Activated CD4-positive, alpha-beta T cell treated with anti-CD3 and anti-CD28 coated beads for 36 hours (primary cell): ENCODE measurements at places on chromosomes 3 and 15. TPM values are rescaled to one million over a fixed set of nuclear protein-coding genes. Genes with fewer than 3 reads are reported as not detected.
A peak's percentile ranks its signal among the peaks of the same experiment; 100 is the strongest.

DNA sequence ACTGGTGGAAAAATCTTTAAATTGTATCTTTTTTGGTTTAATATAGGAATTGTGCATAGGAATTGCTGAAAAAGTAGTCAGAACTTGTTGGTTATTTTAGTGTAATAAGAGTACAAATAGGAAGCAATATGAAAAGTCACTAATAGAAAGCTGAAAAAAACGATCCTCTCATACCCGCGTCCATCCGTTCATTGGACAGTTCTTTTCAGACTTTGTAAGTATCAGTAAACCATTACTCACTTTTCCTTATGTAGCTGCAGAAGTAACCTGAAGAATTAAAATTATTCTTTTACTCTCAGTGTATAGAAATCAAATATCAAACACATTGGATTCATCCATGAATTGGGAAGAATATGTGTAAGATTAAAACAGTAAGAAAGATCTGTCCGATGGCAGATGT, 4.4 kb downstream of the FNDC3B start:
- peaks cover 40% of the 10 kb centered on the region for H3K4me1 ChIP-seq
- H3K27me3 ChIP-seq = no peaks in the 10 kb centered on the region
- no peak overlapping the region for H3K4me3 ChIP-seq
- H3K36me3 ChIP-seq = peaks cover 4% of the 10 kb centered on the region
- H3K27ac ChIP-seq = no peak overlapping the region

- H3K36me3 ChIP-seq = no peaks in the 10 kb centered on the region
- H3K27ac ChIP-seq = no peak overlapping the region
- no peaks in the 10 kb centered on the region for H3K4me1 ChIP-seq
- DNase-seq = no peak
- no peaks in the 10 kb centered on the region for H3K27me3 ChIP-seq
Observed at GRCh38 chr3:175185903-175186302, 326.8 kb downstream of the NAALADL2 start.

DNA sequence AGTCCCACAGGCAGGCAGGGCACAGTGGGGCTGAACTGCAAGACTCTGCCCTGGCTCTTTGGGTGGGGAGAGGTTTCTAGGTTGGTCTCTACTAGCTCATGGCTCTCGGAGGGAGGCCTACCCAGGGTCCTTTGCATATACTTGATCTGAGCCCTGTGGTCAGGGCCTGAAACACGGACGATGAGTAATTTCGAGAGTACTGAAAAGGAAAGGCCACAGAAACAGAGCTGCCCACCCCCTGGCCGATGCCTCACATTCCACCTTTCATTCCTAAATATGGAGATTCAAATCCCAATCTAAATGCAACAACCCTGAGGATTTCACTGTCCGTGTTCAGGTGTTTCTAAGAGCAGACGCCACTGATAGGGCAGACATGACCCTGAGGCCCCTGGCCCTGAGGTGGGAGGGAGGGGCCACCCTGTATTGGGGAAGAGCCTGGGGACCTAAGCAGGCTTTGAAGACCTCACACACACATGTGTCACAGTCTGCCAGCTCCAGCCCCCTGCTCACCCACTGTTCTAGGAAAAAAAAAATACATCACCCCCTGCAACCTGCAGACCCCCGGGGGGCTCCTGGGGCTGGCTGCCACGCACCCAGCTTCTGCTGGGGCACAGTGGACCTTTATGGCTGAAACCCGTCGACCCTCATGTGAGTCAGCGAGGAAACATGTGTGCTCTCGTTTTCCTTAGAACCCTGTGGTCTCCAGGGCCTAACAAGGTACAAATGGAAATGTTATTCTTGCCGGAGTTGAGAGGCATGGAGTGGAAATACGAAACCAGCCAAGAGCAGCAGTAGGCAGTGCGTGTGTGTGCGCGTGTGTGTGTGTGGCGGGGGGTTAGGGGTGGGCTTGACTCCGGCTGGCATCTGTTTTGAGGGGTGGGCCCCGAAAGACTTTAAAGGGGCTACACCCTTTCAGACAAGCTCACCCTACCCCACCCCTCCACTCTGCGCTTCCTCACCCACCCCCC, 112.7 kb downstream of the CHSY1 start:
- H3K27me3 ChIP-seq = no peaks in the 10 kb centered on the region
- H3K27ac ChIP-seq = no peak overlapping the region
- H3K4me1 ChIP-seq = peaks cover 19% of the 10 kb centered on the region
- H3K4me3 ChIP-seq = no peak overlapping the region

- no peaks in the 10 kb centered on the region for H3K4me1 ChIP-seq
- no peaks in the 10 kb centered on the region for H3K36me3 ChIP-seq
- no peak for DNase-seq
- H3K4me3 ChIP-seq = no peak overlapping the region
Observed at GRCh38 chr3:67044295-67044694, 46.2 kb downstream of the KBTBD8 start.

GRCh38 chr3:160296591-160296990, 71.4 kb downstream of the C3orf80 start:
- no peak overlapping the region for H3K4me3 ChIP-seq
- DNase-seq = no peak
- peaks cover 14% of the 10 kb centered on the region for H3K36me3 ChIP-seq

- H3K27ac ChIP-seq = no peak overlapping the region
- H3K4me3 ChIP-seq = no peak overlapping the region
- DNase-seq = no peak
- H3K27me3 ChIP-seq = peaks cover 5% of the 10 kb centered on the region
- no peaks in the 10 kb centered on the region for H3K36me3 ChIP-seq
Observed at GRCh38 chr3:171830518-171830875, 12.7 kb upstream of the TMEM212 start.

Gene SH2D7
- not detected for total RNA-seq

GRCh38 chr15:85854345-85855097, 59.8 kb upstream of the KLHL25 start:
- no peaks in the 10 kb centered on the region for H3K36me3 ChIP-seq
- peaks cover 26% of the 10 kb centered on the region for H3K27me3 ChIP-seq
- H3K27ac ChIP-seq = no peak overlapping the region
- DNase-seq = peak; percentile 62
- peaks cover 5% of the 10 kb centered on the region for H3K4me1 ChIP-seq

Gene CCNB2
- 68.0 TPM for total RNA-seq

DNA sequence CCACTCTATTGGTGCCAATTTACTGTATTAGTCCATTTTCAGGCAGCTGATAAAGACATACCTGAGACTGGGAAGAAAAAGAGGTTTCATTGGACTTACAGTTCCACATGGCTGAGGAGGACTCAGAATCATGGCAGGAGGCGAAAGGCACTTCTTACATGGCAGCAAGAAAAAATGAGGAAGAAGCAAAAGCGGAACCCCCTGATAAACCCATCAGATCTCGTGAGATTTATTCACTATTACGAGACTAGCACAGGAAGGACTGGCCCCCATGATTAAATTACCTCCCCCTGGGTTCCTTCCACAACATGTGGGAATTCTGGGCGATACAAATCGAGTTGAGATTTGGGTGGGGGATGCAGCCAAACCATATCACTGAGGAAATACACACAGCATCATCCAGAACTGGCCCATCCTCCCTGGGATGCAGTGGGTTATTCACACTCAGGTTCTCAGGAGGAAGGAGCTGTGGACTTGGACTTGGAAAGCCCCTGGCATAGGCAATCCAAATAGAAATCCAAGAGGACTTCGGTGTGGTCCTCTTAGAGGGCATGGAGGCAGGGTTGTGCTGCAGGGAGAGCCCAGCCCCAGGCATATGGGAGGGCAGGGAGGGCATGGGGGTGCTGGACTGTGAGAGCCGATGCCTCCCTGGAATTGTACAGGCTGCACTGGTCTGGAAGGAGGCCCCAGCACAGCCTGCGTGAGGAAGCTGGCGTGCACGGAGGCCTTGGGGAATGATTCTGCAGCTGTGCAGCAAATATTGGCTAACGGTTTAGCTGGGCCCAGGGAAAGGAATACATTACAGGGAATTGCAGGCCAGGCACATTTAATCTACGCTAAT, 62.9 kb downstream of the EFCAB12 start:
- H3K27ac ChIP-seq = no peak overlapping the region
- no peaks in the 10 kb centered on the region for H3K36me3 ChIP-seq
- H3K27me3 ChIP-seq = no peaks in the 10 kb centered on the region
- DNase-seq = no peak
- H3K4me3 ChIP-seq = no peak overlapping the region

DNA sequence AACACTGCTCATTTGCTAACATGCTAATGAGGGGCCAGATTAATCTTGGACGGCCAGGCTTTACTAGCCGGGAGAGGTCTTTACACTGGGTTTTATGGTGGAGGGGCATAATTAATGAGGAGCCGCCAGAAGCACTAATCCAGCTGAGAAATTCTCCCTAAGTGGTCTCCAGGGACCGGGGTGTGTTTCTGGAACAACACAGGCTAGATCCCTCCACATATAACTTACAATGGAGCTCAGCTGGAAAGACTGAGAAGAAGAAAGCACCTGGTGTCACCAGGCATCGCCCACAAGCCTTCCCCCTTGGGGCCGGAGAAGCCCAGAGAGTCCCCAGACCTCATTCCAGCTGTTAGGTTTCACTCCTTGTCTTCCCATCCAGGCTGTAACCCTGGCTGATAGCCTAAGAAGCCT, 127.5 kb downstream of the MEGF11 start:
- no peak overlapping the region for H3K27ac ChIP-seq
- no peak overlapping the region for H3K4me3 ChIP-seq
- no peaks in the 10 kb centered on the region for H3K36me3 ChIP-seq
- no peak for DNase-seq
- H3K27me3 ChIP-seq = peaks cover 11% of the 10 kb centered on the region

Gene GATM
- total RNA-seq = 3.4 TPM

DNA sequence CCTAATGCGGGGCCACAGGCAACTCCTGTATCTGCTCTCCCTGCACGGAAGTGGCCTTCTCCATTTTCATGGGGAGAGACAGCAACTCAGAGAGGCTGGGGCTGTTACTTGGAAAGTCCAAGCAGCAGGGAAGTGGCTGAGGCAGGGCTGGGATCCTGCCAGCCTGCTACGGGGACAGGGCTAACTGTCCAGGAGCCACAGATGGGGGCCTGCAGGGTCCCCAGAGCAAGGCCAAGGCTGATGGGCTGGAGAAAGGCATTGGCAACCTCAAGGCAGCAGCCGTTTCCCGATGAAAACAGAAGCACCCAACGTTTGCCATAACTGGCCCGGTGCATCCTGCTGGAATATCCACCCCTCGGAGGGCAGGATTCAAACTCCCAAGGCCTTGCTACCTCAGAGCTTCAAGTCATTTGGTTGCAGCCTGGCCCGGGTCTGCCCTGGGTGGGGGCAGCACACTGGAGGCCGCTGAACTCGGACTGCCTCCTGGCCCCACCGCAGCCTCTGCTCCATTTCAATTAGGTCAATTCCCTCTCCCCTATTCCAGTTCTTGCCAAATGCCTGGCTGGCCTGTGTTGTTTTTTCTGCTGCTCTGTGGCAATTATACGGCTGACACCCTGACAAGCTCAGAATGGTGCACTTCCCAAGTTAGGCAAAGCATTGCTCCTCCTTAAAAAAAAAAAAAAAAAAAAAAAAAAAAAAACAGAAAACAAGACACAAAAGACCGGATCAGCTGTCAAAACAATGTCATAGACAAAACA, 143.5 kb downstream of the NUP210 start:
- H3K4me1 ChIP-seq = peaks cover 5% of the 10 kb centered on the region
- no peak for DNase-seq
- H3K27ac ChIP-seq = no peak overlapping the region
- H3K4me3 ChIP-seq = no peak overlapping the region
- no peaks in the 10 kb centered on the region for H3K36me3 ChIP-seq

DNA sequence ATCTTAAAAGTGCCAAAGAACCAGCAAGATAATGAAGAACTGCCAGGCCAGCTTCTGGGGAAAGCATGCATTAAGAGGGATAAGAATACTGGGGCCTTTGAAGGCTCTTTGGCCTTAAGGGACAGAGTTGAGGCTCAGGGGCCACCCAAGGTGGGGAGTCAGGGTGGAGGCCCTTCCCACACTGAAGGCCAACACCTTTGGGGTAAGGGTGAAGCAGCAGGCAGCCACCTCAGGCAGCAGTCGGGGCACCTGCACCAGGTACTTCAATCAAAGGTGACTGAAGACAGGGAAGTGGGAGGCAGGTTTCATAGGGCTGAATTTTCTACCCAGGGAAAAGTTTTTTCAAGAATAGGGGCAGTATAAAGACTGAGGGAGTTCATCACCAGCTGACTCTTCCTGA, 87.7 kb upstream of the KLF13 start:
- no peak for DNase-seq
- peaks cover 26% of the 10 kb centered on the region for H3K4me1 ChIP-seq
- no peak overlapping the region for H3K27ac ChIP-seq
- no peak overlapping the region for H3K4me3 ChIP-seq

- peak within 1 kb of the TSS; percentile 72 for H3K27ac ChIP-seq
- DNase-seq = peak; percentile 79
- peaks cover 7% of the 10 kb centered on the region for H3K27me3 ChIP-seq
- no peaks in the 10 kb centered on the region for H3K36me3 ChIP-seq
- peak within 1 kb of the TSS; percentile 74 for H3K4me3 ChIP-seq
Observed at GRCh38 chr3:191328962-191329653, at the start of gene CCDC50. Gene CCDC50 (plus strand): TSS chr3:191329394. CDS start chr3:191329675, 281 bp downstream.

DNA sequence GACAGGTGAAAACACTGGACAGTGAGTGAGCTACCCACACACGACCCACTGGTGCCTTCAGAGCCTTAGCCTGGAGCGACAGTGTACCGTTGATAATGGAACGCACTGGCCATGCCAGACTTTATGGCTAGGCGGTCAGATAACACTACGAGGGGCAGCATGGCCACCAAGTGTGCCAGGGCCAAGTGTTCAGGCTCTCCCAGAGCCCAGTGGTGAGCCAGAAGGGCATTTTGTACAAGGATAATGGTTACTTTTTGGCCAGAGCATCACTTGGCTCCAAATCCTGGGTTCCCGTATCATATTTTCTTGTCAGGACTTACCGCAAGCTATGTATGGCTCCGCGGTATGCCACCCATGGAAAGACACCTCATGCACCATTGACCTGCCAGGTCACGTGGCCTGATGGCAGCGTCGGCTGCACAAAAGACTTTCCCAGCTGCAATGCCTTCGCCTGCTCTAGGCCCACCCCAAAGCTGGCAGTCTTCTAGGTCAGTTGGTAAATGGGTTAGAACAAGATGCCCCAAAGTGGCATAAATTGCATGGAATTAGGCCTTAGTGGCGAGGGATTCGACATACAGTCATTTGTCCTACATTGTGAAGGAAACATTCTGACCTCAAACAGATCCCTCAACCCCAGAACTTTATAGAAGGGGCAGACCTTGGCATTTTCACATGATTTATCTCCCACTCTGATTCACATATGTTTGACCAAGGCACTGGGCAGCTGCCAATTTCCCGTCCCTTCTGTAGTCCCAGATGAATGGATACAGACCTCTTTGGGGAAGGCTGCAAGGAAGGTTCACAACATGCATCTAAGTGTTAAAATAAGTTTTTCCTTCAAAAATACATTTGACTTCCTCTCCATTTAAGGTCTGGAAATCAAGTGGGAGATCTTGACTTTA, 12.2 kb upstream of the SLC28A1 start:
- no peak overlapping the region for H3K4me3 ChIP-seq
- no peaks in the 10 kb centered on the region for H3K36me3 ChIP-seq
- DNase-seq = no peak
- no peak overlapping the region for H3K27ac ChIP-seq
- H3K27me3 ChIP-seq = no peaks in the 10 kb centered on the region
- H3K4me1 ChIP-seq = no peaks in the 10 kb centered on the region

GRCh38 chr3:123287962-123288302, 86.2 kb downstream of the SEC22A start:
- H3K36me3 ChIP-seq = no peaks in the 10 kb centered on the region
- no peak overlapping the region for H3K4me3 ChIP-seq
- no peak overlapping the region for H3K27ac ChIP-seq
- no peak for DNase-seq
- H3K27me3 ChIP-seq = no peaks in the 10 kb centered on the region
